ENCODE measurements at places on chromosomes 13 and 19.

GRCh38 chr13:50797091-50797490 is 46.4 kb downstream of the DLEU7 start:
- no peak for DNase-seq

DNA sequence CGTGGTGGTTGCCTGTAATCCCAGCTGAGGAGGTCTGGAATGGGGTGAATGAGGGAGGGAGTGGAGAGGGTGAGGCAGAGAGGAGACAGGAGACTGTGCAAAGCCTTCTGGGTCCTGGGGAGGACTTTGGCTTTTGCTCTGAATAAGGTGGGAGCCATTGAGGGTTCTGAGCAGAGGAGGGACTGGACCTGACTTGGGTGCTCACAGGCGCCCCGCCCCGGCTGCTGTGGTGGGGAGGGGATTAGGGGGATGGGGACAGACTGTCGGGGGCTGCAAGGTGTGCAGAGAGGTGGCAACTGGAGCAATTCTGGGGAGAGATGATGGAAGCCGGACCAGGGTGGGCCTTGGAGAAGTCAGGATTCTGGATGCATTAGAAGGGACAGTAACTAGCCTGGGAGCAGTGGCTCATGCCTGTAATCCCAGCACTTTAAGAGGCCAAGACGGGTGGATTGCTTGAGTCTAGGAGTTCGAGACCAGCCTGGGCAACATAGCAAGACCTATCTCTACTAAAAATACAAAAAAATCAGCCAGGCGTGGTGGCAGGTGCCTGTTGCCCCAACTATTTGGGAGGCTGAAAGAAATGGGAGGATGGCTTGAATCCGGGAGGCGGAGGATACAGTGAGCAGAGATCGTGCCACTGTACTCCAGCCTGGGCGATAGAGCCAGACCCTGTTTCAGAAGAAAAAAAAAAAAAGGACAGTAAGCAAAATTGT is 16.1 kb upstream of the NANOS3 start:
- no peak for DNase-seq

- no peak for DNase-seq
Measured at GRCh38 chr13:83470133-83470797, 412.0 kb downstream of the SLITRK1 start.

DNA sequence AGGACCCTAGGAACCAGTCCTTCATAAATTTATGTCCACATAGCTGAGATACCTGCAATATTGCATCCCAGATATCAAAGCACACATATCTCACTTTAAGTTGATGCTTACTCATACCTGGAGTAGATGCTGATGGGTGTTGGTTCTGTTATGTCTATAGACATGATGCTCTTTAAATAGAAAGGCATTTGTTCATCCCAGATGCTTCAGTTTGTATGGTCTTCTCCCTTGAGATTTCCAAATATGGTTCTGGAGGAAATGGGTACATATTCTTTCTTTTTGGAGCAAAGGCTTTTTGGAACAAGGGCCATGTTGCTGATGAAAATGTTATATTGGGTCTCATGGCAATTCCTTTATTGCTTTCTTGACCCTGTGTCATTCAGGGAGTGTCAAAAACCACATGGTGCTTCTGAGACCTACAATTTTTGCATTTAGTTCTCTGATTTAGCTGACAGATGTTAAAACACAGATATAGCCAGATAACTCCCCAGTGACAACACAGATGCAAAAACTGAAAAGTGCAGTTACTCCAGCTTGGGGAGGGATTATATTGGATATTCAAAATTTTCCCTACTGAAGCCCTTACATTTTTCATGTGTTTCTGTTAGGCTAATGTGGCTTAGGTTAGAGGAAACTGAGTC is 211.4 kb downstream of the KCNRG start:
- DNase-seq, result no peak

- no peak for DNase-seq
Measured at GRCh38 chr19:12667731-12668302, 1.2 kb downstream of the WDR83 start.

GRCh38 chr19:5578097-5578846 is 10.5 kb upstream of the TINCR start:
- DNase-seq, result peak; percentile 43

GRCh38 chr13:32932376-32932775 is 83.8 kb upstream of the KL start:
- no peak for DNase-seq

- DNase-seq, result no peak
Measured at GRCh38 chr19:9296336-9296735, 13.3 kb downstream of the ZNF699 start.

DNA sequence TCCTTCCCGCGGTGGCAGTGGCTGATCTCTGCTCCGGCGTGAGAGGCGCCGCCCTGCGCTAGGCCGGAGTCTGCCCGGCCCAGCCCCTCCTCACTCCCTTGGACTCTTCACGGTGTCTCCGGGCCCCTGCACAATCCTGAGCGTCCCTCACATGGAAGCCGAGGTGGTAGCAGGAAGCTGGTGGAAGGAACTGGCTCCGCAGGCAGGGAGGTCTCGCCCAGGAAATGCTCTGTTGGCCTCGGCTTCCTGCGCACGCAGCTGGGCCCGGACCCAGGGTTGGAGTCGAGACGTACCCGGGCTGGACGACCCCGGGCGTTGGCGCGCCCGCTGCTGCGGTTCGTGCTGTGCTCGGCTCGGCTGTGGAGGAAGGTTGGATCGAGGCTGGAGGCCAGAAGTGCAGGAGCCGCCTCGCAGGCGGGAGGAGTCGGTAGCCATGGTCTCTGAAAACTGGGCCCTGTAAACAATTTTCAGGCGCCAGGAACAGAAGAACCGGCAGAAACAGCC is 46.3 kb downstream of the ZNF724 start:
- no peak for DNase-seq

DNA sequence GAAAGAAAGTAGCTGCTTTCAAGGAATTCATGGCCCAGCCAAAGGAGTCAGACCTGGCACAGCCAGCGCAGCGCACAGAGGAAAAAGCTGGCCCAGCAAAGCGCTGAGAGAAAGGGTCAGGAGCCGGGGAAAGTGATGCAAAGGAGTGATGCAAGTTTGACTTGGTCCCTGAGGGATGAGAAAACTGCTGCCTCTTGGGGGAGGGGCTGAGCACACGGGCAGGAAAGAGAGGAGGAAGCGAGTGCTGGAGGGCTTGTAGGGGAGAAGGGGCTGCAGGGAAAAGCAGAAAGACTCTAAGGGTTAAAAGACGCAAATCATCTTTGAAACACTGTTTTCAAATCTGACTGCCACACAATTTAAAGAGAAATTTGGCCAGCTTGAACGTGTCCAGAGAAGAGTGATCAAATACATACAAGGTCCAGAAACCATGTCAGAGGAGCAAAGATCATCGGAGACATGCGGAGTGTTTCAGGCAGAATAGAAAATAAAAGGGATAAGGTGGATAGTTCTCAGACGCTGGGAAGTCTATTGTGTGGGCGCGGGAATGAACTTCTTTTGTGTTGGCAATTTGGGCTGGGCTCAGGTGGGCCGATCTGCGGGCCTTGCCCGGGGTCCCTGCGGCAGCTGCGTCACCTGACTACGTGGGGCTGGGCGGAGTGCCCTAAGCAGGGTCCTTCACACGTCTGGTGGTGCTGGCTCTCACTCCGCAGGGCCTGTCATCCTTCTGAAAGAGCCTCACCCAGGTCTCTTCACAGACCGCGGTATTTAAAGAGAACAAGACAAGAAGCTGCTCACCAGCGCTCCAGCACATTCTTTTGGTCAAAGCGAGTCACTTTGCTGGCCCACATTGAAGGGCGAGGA is 18.1 kb downstream of the N4BP2L1 start:
- DNase-seq, result no peak

- no peak for DNase-seq
Measured at GRCh38 chr13:24341439-24341838, 32.1 kb downstream of the C1QTNF9 start.

DNA sequence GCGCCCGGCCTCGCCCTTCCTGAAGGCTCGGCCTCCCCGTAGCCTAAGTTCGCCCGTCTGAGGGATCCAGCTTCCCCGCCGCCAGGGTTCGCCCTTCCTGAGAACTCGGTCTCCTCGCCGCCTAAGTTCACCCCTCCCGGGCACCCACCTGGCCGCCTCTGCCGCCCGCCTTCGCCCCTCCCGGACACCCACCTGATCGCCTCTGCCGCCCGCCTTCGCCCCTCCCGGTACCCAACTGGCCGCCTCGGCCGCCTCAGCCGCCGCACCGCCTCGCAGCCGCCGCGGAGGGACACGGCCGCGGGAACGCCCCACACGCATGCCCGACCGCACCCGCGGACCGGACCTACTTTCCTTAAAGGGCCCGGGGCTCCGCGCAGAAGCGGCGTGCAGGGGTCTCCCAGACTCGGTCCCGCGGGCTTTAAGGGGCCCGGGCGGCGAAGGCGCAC is at the start of gene MOB3A:
Gene MOB3A, minus strand, starts transcription at position 293 of the 446 bp plus-strand sequence. CDS start 17,766 bp downstream, outside the sequence.
- DNase-seq, result peak; percentile 87

DNA sequence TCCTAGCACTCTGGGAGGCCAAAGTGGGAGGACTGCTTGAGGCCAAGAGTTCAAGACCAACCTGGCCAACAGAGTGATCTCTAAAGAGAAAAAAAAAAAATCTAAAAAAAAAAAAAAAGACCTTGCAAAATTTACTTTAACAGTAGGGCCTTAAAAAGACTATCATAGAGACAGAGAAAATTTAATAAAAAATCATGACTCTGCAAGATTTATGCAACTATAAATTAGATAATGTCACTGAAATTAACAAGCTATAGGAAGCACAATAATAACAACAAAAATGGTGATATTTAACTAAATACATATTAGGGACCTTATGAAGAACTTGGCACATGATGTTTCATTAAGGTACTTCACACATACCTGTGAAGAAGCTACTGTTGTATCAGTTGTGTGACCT is 11.2 kb downstream of the ZNF45 start:
- no peak for DNase-seq

DNA sequence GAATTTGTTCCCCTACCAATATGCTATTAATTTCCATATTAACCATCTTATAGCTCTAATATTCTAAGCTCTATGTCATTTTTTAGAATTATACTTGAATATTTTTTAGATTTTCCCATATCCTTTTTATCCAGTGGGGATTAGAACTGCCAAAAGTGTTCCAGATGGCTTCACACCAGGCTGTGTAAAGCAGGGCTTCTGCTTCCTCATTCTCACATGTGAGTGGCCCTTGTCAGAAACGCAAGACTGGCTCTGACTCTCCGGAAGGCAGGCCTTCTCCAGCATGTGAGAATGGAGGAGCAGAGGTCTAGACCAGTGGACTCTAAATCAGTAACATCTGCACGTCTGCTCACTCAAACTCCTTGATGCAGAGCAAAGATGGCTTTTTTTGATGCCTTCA is 650.1 kb downstream of the FGF9 start:
- DNase-seq, result no peak

DNA sequence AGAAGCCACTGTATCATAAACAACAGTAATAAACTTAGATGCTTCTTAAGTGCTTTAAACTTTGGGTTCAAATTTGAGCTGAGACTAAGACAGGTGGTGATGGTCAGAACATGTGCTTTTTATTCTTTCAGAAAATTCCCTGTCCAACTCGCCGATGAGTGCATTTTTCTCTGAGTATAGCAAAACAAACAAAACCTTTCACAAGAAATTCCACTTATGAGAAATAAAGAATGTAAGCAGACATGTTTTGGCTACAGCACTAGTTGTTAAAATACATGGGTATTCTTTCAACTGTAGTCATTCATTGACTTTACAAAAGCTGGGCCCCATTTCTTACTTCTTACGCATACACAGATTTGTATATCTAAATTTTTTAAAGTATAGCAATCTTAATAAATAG is 125.6 kb downstream of the SPRY2 start:
- no peak for DNase-seq

GRCh38 chr19:48290771-48291488 is 21.0 kb downstream of the ZNF114 start:
- DNase-seq, result peak; percentile 38

DNA sequence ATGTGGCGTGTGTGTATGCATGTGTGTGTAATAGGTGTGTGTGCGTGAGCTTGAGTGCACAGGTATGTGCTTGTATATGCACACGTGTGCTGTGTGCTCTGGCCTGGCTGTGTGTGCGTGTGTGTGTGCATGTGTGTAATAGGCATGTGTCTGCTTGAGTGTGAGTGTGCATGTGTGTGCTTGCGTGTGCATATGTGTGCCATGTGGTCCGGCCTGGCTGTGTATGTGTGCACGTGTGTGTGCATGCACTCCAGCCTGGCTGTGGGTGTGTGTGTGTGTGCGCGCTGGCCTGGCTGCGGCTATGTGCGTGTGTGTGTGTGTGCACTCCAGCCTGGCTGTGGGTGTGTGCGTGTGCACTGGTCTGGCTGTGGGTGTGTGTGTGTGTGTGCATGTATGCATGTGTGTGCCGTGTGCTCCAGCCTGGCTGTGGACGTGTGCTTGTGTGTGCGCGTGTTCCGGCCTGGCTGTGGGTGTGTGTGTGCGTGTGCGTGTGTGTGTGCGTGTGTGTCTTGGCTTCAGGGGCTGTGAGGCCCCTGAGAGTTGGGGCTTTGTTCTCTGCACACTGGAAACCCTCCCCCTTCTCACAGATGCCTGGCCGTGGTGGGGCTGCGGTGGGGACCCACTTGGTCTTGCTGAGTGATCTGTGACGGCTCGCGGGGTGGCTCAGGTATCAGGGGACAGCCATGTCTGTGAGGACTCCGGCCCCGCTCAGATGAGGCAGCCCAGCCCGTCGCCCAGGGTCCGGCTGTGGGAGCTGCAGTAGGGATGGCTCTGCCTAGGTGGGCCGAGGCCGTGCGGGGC is 8.2 kb downstream of the SPPL2B start:
- no peak for DNase-seq

GRCh38 chr19:3324405-3324856 is 42.0 kb upstream of the NFIC start:
- peak; percentile 49 for DNase-seq

DNA sequence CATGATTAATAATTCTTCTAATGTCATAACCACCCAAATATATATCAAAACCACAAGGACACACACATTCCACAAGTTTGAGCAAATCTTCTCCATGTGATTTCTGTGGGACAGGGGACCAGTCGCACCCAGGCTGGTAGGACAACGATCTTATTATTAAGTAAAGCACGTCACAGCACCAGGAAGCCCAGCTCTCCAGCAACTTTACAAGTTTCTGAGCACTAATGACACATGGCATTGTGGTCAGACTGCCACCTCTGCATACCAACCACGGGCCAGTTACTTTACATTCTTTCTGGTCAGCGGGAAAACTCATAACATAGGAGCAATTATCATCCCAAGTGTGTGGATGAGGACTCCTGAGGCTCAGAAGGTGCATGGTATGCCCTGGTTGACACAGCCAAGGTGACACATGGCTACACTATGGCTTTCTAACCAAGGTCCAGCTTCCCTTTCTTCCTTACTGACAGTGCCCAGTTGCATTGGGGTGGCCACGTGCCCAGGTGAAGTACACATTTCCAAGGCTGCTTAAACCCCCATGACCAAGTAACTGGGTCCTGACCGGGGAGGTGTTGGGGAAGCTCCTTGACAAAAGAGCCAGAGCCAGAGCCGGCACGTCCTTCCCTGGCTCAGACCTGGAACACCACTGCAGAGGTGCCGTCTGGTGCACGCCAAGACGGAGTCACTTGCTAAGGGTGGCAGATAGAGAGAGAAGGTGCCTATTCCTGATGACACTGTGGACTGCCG is 27.4 kb downstream of the LATS2 start:
- no peak for DNase-seq

DNA sequence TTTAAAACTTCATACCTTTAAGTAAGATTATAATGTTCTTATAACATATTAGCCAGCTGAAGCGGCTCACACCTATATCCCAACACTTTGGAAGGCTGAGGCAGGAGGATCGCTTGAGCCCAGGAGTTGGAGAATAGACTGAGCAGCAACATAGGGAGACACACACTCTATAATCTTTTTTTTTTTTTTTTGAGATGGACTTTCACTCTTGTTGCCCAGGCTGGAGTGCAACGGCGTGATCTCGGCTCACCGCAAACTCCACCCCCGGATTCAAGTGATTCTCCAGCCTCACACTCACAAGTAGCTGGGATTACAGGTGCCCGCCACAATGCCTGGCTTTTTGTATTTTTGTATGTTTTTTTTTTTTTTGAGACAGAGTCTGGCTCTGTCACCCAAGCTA is 37.3 kb downstream of the SPRYD7 start:
- no peak for DNase-seq

Measured in CD4-positive, alpha-beta T cell treated with Interferon gamma for 1 hour (primary cell).